Airway epithelial cell (primary cell): ENCODE measurements at places on chromosomes 11 and 22. TPM values are rescaled to one million over a fixed set of nuclear protein-coding genes. Genes with fewer than 3 reads are reported as not detected.

The MUC6 gene
- not detected in 2 replicates for total RNA-seq

The GNB1L gene
- total RNA-seq, result 13.0 and 24.8 TPM in 2 replicates

The MMP12 gene
- not detected in 2 replicates for total RNA-seq

The TSGA10IP gene
- not detected in 2 replicates for total RNA-seq

The TIRAP gene
- 3.8 and 4.4 TPM in 2 replicates for total RNA-seq

The CDC42EP2 gene
- total RNA-seq, result 6.1 and 9.5 TPM in 2 replicates

The KRTAP5-4 gene
- not detected in 2 replicates for total RNA-seq

The PLAAT2 gene
- 0.42 TPM in 1 of 2 replicates, not detected in the other for total RNA-seq

The CRYBA4 gene
- not detected in 2 replicates for total RNA-seq

The SPI1 gene
- not detected in 2 replicates for total RNA-seq

The LSP1 gene
- 0.23 and 1.1 TPM in 2 replicates for total RNA-seq

The IGF2 gene
- 30.0 and 44.8 TPM in 2 replicates for total RNA-seq

The POU2AF1 gene
- 0.28 and 3.4 TPM in 2 replicates for total RNA-seq

The SPCS2 gene
- 23.2 and 65.3 TPM in 2 replicates for total RNA-seq
